ENCODE measurements at places on chromosomes 5 and 9.

DNA sequence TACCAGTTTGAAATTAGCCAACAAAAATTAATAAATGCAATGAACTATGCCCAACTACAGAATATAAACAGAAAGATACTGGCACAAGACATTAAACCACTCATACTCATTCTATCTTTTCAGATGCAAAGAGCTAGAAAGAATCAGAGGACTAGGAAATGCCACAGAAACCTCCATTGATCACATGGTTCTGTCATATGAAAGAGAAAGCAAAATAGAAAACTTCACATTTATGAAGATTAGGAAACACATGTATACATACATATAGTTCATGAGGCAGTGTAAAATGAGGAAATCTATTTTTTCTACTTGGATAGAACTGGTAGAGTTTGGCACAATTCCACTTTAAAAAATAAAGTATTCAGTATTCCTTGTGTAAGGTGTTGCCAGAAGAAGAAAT is 275.1 kb upstream of the PTGER4 start:
- DNase-seq = no peak

DNA sequence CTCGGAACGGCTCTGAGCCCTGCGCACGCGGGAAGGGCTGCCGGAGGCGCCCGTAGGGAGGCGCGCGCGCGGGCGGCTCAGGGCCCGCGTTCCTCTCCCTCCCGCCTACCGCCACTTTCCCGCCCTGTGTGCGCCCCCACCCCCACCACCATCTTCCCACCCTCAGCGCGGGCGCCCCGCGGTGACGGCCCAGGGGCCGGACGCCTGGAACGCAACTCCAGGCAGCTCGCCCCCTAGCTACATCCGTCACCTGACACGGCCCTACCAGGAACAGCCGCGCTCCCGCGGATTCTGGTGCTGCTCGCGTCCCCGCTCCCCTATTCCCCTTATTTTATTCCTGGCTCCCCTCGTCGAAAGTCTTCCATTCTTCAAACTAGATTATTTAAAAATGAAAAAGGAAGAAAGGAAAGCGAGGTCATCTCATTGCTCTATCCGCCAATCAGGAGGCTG is at the start of gene CDKN2B-AS1:
TSS of gene CDKN2B-AS1 (plus strand) at position 236 of the 450 bp plus-strand sequence.
- peak; percentile 91 for DNase-seq

- DNase-seq = no peak
Measured at GRCh38 chr5:1356873-1357787, 12.2 kb upstream of the CLPTM1L start.

- DNase-seq = no peak
Measured at GRCh38 chr5:80151890-80152289, 104.0 kb downstream of the SERINC5 start.

- no peak for DNase-seq
Measured at GRCh38 chr9:118829334-118829733, 539.9 kb downstream of the BRINP1 start.

DNA sequence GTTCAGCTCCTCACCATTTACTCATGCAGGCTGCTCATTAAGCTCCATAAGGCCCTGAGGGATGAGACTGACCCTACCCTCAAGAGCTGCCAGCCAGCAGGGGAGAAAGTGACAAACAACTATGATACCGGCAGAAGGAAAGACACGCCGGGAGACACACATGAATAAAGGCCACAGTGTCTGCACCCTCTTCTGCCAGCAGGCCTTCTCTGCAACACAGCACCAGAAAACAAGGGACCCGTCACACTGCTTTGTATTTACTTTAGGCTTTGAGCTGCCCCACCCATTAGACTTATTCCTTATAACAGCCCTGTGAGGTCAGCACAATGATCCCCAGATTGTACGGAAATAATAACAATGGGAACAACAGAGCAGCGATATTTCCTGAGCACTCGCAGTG is 7.2 kb downstream of the GABBR2 start:
- no peak for DNase-seq

DNA sequence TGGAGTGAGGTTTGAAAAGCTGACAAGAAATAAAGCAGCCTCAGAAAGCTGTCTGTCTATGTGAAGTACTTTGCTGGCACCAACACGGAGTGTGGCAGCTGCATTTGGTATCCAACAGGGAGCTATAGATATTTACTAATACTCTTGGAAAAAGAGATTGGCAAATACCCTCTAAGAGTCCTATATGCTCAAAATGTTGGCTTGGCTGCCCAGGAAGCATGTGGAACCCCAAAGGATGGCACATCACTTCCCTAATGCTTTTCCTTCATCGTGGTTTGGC is 398.3 kb downstream of the TLE4 start:
- DNase-seq = peak; percentile 16

DNA sequence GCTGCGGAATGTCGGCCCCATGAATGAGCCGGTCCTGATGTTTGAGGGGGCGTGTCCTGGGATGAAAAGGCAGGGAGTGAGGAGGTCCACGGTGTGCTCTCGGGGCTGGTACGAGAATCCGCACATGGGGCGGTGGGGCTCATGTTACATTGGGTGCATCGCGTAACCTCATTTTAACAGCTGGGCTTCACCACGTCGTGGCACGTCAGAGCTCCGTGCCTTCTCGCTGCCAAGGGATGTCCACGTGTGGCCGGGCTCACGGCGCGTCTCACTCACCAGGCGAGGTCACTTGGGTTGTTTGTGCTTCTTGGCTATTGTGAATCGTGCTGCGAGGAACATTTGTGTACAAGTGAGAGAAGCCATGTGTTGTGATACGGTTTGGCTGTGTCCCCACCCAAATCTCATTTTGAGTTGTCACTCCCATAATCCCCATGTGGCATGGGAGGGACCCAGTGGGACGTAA is 29.1 kb upstream of the IRX4 start:
- DNase-seq = no peak

DNA sequence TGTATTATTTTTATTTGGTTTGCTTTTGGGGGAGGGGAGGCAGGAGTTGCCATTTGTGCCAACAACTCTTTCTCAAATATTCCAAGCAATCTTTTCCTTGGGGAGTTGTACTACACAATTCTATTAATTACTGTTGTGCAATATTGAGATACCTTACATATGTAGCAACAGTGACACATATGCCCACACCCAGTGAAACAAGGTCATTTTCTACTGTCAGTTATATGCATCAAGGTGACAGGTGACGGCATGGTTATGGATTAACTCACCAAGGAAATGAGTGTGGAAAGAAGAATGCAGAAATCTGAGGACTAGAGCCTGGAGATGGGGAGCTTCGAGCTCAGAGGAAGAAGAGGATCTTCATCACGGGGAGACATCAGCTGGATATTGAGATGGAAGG is 17.9 kb upstream of the MSMP start:
- DNase-seq = no peak

DNA sequence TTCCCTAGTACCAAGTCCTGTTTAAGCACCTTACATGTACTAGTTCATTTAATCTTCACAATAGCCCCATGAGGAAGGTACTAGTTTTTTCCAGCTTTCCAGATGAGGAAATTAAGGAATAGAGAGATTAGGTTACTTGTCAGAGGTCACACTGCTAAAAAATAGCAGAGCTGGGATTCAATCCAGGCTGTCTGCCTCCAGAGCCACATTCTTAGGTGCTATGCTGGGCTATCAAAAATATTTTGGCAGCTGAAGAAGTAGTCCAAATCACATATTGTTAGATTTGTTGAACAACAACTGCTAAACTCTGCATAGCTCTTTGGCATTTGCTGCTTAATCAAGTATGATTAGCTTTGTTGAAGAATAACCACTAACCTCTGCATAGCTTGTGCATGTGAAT is 591.5 kb upstream of the KLF4 start:
- DNase-seq = no peak

- no peak for DNase-seq
Measured at GRCh38 chr5:92916036-92916435, 665.0 kb downstream of the NR2F1-AS1 start.

- no peak for DNase-seq
Measured at GRCh38 chr9:82679472-82679871, 383.5 kb downstream of the RASEF start.

- no peak for DNase-seq
Measured at GRCh38 chr5:149271716-149272563, at the start of gene AFAP1L1. Gene AFAP1L1 (plus strand): TSS chr5:149271859. CDS start chr5:149271969, 110 bp downstream.

DNA sequence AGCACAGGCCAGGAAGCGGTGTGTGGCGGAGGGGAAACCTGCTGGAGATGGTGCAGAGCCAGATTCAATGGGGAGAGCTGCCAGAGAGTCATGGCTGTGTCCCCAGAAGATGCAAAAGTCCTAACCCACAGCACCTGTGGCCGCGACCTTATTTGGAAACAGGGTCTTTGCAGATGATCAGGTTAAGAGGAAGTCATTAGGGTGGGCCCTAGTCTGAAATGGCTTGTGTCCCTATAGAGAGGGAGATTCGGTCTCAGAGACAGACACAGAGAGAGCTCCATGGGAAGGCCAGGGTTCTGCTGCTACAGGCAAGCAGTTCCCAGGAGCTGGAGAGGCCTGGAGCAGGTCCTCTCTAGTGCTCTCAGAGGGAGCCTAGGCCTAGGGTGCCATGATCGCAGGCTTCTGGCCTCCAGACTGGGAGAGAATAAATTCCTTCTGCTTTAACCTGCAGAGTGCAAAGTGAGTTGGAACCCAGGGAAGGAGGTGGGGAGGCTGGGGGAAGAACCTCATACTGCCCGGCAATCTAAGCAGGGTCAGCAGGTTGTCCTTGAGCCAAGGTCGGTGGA is 1.9 kb upstream of the LPCAT1 start:
- DNase-seq = no peak

DNA sequence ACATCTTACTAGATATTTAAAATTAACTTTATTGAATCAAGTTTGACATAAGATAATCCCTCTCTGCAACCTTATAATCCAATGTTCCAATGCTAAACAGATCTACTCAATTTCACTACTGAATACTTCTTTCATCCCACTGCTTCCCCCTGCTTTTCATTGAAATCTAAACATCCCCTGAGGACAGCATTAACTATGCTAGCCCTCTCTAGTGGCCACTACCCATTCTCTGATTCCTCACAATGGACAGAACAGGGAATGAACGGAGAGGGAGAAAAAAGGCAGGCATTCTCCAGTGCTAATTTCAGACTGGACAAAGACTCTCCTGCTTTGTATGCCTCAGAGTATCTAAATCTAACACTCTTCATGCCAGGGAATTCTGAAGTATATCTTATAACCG is 54.3 kb upstream of the RGS7BP start:
- DNase-seq = no peak

GRCh38 chr5:83072966-83073365 is 4.2 kb downstream of the TMEM167A start:
- DNase-seq = no peak

DNA sequence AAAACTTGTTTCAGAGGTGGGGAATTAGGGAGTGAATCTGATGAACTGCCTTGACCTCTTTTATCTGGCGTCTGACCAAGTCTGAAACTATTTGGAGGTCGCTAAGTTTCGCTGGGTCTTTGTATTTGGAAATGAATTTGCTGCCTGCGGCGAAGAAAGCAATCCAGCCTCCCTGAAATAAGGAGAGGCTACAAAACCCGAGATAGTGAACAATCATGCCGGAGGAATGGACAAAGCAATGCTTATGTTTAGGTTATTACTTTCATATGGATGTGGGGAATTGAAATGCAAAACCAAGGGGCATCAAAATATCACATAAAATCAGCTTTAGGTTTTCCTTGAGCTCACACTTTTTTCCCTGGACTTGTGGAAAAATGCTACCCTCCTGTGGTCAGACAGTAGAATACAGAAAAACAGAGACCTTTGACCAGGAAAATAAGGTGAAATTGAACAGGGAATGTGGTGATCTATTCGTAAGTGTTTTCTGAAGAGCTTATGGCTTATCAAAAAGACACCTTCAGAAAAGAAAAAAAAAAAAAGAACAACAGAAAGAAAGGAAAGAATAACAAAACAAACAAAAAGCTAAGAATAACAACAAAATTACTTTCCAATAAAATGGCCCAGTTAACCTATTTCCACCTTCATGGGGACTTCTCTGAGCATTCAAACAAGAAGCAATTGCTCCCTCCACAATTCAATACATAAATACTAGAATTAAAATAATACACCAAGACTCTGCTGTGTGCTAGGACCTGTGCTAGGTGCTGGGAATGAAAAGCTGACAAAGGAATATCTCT is 68.6 kb upstream of the DPYSL3 start:
- DNase-seq = peak; percentile 1

- DNase-seq = no peak
Measured at GRCh38 chr5:76363352-76364225, 39.5 kb upstream of the IQGAP2 start.

- DNase-seq = no peak
Measured at GRCh38 chr5:56037531-56038010, 42.8 kb upstream of the IL6ST start.

DNA sequence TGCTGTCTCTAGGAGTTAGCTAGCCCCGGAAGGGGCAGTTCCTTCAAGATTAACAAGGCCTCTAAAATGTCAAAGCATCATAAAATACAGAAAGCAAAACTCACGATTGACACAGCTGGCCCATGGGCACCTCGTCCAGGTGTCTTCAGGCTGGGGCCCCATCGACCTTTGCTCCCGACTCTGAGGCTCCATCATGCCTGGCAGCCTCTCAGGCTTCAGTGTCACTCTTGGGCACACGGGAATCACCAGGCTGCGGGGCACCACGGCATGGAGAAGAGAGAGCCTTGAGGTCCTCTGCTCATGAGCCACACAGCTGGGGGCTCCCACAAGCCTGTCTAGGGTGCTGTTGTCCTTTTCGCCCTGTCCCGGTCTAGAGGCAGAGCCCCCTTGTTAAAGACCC is 161.2 kb downstream of the GAPVD1 start:
- DNase-seq = no peak

GRCh38 chr5:53392073-53392472 is 88.4 kb upstream of the FST start:
- no peak for DNase-seq

GRCh38 chr9:114012126-114012525 is 66.0 kb downstream of the AMBP start:
- no peak for DNase-seq

DNA sequence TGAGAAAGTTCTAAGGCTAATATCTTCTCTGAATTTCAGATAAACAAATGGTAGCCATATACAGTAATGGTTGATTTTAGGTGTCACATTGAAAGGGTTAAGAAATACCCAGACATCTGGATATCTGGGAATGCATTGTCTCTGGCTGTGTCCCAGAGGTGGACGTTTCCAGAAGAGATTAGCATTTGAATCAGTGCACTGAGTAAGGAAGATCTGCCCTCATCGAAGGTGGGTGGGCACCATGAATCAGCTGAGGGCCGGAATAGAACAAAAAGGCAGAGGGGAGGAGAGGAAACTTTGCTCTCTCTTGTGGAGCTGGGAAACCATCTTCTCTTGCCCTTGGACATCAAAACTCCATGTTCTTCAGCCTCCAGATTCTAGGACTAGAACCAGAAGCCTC is 554.4 kb downstream of the IRX1 start:
- no peak for DNase-seq

- no peak for DNase-seq
Measured at GRCh38 chr9:107060062-107060461, 197.1 kb downstream of the ZNF462 start.
